ENCODE measurements at places on chromosomes 4 and X.

GRCh38 chr4:142883040-142883832 is 37.1 kb upstream of the INPP4B start:
- DNase-seq = no peak

- no peak for DNase-seq
Measured at GRCh38 chr4:2073808-2074481, 14.8 kb downstream of the NAT8L start.

DNA sequence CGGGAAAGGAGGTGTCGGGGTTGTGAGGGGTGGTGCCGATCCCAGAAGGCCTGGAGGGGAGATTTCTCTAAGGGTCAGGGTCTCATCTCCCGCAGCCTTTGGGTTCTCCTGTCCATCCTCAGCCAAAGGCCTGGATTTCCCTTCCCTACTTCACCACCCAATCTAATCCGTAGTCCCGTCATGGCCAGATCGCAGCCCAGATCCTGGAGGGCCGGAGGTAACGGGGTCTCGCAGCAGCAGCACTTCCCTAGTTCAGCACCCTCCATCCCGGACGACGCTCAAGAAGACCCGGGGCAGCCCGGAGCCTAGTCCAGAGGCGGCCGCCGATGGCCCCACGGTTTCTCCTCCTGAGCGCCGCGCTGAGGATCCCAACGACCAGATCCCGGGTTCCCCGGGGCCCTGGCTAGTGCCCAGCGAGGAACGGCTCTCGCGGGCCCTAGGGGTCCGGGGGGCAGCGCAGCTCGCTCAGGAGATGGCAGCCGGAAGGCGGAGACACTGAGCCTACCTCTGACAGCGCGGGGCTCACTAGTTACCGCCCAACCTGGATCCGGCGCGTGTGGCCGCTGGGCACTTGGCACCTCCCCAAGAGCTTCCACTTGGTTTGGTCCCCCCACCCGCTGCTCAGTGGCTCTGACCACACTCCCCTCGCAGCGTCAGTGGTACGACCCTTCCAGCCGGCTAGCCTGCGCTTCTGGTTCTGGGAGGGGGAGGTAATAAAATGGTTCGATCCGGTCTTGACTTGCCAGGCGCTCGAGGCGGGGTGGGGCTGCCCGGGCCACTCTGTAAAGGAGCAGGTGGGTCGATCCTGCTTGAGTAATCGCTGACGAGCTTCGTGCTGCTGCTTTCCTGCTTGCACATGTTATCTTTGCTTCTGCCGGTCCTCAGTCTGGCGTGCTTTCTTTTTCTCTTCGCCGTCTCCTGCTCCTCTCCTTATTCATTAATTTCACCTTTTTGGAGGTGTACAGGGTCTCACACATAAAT is 3.6 kb downstream of the MAGIX start:
- no peak for DNase-seq

GRCh38 chr4:57119054-57119651 is 9.0 kb upstream of the IGFBP7 start:
- peak; percentile 83 for DNase-seq

DNA sequence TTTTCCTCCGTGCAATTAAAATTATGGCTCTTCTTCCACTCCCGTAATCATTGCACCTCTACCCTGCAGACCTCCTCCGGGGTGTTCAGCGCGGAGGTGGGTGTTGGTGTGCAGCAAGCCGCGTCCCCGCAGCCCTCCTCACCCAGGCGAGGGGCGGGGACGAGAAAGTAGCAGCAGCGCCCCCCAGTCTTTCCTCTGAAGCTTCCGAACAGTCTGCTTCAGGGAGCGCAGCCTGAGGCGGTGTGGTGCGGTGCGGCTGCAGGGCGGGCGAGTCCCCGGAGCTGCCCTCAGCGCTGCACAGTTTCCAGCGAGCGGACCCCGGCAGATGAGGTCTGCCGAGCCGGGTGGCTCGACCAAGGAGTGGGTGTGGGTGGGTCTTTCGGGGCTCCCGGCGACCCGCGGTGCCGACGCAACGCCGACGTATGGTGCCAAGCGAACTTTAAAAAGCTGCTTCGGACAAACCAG is at the start of gene FRAS1:
FRAS1 (plus strand) TSS at position 189 of the 465 bp plus-strand sequence. CDS start 687 bp downstream, outside the sequence.
- no peak for DNase-seq

- DNase-seq = peak; percentile 9
Measured at GRCh38 chrX:41526925-41527324, 79.8 kb downstream of the NYX start.

GRCh38 chr4:161813389-161813788 is 350.4 kb downstream of the FSTL5 start:
- no peak for DNase-seq

Measured in BJ (cell line).